Head of caudate nucleus (tissue), 42 donors: ENCODE measurements at places on chromosomes 6 and 20.

DNA sequence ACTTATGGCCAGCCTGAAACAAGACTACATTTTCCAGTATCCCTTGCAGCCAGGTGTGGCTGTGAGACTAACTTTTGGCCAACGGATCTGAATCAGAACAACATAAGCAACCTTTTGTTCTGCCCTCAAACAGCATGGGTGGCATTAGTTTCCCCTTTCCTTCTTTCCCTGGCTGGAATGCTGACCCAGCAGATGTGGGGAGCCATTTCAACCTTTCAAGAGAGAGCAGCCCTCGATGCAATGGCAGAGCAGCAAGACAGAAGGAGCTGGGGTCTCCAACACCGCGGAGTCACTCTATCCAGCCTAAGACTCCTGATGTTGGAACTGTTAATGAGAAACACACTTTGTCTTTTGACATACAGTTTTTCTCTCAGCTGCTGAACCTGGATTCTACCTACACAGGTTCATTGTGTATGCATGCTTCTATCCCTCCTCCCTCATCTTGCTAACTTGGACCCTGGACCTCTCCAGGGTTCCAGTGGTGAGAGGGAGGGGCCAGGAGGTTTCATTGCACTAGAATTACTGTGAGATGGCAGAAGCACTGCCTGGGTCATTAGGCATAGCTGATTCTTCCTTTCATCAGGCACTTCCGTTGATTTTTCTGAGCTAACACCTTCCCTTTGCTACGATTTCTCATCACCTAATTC is 28.8 kb upstream of the DDR1 start:
- DNase-seq = no peak

DNA sequence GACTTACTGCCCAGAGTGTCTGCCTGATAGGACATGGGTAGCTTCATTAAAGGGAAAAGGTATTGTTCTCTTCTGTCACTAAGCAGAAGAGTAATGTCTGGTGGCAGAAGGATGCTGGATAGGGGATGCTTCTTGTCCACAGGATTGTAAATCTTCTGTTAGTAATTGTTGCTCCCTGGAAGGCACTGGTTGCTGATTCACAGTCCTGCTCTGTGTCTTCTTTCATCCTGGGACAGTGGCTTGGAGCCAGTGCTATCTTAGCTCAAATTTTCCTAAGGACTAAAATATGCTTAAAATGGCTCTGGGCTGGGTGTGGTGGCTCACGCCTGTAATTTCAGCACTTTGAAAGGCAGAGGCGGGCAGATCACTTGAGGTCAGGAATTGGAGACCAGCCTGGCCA is 48.0 kb downstream of the SYTL3 start:
- DNase-seq = no peak

- DNase-seq = no peak
Measured at GRCh38 chr6:8549074-8549790, 113.9 kb upstream of the SLC35B3 start.

DNA sequence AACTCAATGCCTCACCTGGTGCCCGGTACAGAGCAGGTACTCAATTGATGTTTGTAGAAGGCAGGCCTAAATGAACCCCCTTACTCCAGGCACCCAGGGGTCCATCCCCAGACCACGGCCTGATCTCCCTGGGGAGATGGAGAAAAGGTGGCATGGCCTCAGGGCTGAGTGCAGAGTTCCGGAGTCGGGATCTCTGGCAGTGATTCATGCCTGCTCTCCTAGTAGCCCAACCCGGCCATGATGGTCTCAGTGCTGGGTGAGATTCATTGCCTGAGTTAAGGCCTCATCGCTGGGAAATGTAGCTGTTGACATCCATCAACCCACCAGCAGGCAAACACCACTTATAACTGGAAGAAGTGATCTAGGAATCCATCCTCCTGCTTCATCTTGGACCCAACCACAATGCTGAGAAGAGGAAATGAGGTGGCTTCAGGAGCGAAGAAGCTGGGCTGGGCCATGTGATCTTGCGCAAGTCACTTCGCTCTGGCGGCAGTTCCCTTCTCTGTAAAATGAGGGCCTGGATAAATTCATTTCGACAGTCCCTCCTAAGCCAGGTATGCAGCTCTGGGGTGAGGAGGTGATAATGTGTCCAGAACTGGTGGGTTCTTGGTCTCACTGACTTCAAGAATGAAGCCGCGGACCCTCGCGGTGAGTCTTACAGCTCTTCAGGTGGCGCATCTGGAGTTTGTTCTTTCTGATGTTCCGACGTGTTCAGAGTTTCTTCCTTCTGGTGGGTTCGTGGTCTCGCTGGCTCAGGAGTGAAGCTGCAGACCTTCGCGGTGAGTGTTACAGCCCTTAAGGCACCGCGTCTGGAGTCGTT is 24.7 kb downstream of the ETV7 start:
- no peak for DNase-seq

- no peak for DNase-seq
Measured at GRCh38 chr6:54697424-54697823, 149.1 kb upstream of the FAM83B start.

- DNase-seq = no peak
Measured at GRCh38 chr6:153167907-153168306, 36.8 kb upstream of the RGS17 start.

- no peak for DNase-seq
Measured at GRCh38 chr6:143581835-143582480, 70.4 kb upstream of the FUCA2 start.

- no peak for DNase-seq
Measured at GRCh38 chr6:84193114-84193708, 34.2 kb downstream of the CEP162 start.

- DNase-seq = no peak
Measured at GRCh38 chr20:46699651-46700359, 9.6 kb upstream of the SLC2A10 start.
